Stimulated activated CD4-positive, alpha-beta T cell treated with anti-CD3 and anti-CD28 coated beads, TNF-alpha, amount 100 ng/mL, for 4 hours (primary cell): ENCODE measurements at places on chromosomes 13 and 19.

DNA sequence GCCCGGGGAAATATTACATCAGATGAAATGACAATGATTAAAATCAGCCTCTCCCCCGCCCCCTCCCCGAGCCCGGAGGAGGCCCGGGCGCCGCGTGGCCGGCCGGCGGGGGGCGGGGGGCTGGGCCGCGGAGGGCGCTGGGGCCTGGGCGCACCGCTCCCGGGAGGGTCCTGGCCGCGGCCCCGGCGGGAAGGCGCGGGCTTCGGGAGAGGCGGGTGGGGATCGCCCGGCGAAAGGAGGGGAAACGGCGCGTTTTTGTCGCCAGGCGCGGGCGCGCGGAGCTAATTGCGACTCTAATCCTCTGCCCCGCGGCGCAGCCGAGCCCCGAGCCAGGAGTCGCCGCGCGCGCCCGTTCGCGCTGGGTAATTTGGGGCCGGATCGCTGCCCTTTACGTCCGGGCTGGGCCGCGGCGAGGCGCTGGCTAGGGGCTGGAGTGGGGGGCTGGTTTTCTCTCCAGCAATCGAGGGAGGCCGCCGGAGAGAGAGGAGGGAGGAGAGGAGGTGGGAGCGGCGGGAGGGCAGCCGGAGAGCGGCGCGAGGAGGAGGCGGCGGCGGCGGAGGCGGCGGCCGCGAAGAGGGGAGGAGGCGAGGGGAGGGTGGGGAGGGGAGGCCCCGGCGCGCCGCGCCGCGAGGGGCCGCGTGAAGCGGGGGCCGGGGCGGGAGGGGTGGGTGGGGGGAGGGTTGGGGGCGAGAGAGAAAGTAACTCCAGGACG, at the start of gene KCTD15:
Gene KCTD15, plus strand, starts transcription at position 707 of the 712 bp plus-strand sequence. CDS start 3,585 bp downstream, outside the sequence.
- no peak for DNase-seq

DNA sequence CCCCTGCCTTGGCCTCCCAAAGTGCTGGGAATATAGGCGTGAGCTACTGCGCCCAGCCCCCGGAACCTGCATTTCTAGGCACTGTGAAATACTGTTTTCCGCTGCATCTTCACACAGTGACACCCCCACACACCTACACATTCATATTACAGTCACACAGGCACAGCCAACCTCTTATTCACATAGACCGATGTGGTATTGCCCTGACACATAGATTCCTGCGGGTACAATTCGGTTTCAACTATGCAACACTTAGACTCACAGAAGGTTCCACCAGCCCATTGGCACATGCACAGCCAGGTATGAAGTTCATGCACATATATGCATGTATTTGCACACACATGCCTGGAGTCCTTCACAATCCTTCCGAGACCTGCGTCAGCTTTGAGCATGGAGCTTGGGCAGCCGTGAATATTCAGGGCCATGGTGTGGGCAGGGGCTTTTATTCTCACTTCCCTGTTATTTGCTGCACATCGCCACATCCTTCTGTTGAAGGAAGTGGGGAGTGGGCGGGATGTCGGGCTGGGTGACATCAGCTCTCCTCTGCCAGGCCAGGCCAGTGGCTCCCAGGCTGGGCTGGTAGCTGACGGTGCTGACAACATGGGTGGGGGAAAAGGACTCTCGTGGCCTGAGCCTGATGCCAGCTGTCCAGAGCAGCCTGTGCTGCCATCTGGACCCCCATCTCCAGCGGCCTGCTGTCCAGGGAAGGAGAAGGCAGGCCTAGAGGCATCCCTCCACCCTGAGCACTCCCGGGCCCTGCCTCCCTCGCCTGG, 5.4 kb upstream of the CDC37 start:
- no peak for DNase-seq

DNA sequence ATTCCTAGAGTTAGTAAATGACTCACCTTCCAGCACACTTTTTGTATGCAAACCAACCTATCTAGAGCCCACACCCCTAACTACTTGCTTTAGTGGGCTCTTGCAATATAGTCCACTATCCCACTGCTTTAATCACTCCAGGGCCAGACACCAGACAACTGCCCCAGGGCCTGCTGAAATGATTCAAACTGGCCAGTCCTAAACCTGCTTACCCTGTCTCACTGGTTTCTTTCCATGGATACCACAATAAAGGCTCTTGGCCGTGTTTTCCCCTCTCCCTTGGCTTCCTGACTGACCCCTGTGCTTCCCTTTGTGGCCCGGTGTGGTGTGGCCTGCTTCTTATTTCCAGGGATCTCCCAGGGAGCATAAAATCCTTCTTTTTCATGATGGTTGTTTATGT, 14.6 kb downstream of the HS6ST3 start:
- DNase-seq: no peak

DNA sequence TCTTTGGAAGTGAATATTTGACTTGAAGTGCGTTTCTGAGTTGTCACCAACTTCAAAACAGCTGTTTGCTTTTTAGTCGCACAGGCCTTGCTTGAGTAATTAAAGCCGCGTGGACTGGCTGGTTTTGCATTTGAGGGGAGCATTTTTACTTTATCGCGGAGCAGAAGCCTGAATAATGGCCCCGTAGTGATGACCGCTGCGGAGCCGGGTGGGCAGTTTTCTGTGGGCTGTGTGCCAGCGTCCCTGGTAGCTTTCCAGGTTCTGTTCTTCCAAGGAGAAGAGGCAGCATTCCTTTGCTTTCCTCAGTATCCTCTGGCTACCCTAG, 1.1 kb downstream of the NAA16 start:
- DNase-seq: no peak

- no peak for DNase-seq
Observed at GRCh38 chr19:50492303-50493052, 15.8 kb upstream of the GARIN5A start.

DNA sequence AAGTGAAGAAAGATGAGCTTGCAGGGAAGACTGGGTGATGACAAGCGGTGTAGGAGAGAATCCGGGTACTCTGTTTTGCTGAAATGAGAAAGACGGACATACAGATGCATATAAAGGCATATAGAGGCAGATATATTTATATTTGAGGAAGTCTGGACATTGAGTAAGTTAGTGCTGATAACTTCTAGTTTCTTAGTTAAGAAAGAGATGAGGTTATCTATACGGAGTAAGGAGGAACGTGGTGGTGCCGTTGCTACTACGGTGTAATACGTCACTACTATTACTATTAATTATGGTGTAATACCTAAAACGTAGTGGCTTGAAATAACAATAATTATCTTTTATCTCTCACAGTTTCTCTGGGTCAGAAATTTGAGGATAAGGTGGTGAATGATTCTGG, 9.8 kb upstream of the CPB2 start:
- no peak for DNase-seq

- DNase-seq: no peak
Observed at GRCh38 chr19:48913114-48913889, 13.2 kb downstream of the NUCB1 start.

GRCh38 chr13:24997367-24997967, 98.5 kb upstream of the PABPC3 start:
- no peak for DNase-seq
